ENCODE measurements at places on chromosomes 1 and 21.

GRCh38 chr1:199862047-199862446, 165.5 kb upstream of the NR5A2 start:
- no peak for DNase-seq

- no peak for DNase-seq
Observed at GRCh38 chr1:157831968-157832626, 9.5 kb downstream of the CD5L start.

GRCh38 chr1:82391712-82392111, 591.0 kb downstream of the ADGRL2 start:
- no peak for DNase-seq

GRCh38 chr1:92795166-92795565, 10.3 kb upstream of the EVI5 start:
- no peak for DNase-seq

DNA sequence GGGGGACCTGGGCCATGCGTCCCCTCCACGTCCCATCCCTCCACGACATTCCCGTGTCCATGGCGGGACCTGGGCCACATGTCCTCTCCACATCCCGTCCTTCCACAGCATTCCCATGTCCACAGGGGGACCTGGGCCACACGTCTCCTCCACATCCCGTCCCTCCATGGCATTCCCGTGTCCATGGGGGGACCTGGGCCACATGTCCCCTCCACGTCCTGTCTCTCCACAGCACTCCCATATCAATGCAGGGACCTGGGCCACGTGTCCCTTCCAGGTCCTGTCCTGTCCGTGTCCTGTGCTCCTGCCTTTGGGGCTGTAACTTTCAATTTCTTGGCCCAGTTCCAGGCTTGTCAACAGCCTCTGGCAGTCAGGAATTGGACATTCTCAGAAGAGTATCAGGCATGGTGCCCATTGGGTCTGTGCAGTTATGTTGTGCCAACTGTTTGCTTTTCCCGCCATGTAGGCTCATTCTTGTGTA, 47.1 kb downstream of the WNT9A start:
- no peak for DNase-seq

DNA sequence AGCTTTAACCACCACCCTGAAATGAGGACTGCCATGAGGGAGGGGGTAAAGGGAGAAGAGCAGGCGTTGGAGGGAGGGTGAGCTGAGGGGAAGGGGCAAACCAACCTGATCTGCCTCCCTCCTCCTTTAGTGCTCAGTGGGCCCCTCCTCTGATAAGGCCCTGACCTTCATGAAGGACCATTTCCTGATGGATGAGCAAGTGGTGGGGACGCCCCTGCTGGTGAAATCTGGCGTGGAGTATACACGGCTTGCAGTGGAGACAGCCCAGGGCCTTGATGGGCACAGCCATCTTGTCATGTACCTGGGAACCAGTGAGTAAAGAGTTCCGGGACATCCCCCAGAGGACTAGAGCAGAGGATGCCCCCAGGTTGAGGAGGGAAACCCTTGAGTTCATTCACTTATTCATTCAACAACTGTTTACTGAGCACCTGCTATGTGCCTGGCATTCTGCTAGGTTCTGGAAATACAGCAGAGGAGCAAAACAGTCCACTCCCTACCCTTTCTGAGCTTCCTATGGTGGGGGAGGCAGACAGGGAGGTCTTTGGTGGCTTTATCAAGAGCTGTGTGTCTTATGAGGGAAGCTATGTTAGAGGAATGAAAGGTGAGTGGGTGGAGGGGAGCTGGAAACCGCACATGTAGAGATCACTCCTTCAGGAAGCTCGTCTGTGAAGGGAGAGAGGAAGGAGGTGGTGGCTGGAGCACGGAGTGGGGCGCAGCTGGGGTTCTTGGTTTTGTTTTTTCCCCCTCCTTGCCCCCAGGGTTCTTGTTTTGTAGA, 19.5 kb downstream of the SEMA4A start:
- no peak for DNase-seq

DNA sequence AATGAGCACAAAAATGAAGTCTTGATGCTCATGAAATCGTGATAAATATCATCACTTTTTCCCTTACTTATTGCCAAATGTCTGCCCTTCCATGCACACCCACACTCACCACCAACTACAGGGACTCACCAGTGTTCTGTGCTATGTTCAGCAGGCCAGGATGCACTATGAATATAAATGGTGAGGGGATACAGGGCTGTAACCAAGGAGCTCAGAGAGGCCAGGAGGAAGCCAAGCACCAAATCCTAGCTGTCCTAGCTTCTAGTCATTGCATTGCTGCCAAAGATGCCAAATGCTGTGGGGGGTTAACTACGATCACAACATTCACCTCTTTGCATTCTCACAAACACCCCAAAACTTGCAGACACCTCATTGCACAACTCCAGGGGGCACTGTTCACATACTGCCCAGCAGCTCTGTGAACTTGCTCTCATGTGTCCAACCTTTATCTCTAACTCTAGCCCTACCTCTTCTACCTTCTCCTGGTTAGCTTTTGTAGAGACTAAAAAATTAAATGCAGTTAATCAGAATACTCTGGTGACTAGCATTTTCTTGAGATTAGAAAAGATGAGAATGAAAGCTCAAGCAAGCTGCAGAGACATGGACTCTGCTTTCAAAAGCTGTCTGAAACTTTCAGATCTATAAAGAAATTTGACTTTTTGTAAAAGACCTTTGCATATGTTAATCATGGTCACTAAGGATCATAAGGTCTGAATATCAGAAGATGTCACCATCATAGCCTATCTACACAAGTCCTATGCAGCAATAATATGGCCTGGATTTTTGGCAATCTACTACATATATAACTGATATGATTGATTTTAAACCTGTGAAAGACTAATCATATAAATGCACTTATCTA, 13.9 kb upstream of the KIF14 start:
- no peak for DNase-seq

GRCh38 chr1:197660389-197660788, 114.9 kb downstream of the DENND1B start:
- no peak for DNase-seq

DNA sequence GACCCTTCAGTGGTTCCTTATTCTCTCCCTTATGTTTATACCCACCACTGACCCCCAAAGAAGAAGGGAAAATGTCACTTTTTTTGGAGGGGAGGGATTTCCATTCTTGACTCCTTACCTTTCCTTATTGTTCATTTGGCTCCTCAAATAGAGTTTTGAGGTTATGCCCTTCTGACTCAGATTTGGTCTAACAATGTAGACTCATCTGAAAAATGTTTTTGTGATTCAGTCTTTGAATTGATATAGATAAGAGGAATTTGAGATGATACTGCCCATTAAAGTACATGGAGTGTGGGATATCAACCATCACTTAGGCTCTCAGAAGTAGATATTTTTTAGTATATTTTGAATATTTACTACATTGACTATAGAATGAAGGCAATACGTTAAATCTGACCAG, 16.1 kb downstream of the USP1 start:
- DNase-seq = no peak

DNA sequence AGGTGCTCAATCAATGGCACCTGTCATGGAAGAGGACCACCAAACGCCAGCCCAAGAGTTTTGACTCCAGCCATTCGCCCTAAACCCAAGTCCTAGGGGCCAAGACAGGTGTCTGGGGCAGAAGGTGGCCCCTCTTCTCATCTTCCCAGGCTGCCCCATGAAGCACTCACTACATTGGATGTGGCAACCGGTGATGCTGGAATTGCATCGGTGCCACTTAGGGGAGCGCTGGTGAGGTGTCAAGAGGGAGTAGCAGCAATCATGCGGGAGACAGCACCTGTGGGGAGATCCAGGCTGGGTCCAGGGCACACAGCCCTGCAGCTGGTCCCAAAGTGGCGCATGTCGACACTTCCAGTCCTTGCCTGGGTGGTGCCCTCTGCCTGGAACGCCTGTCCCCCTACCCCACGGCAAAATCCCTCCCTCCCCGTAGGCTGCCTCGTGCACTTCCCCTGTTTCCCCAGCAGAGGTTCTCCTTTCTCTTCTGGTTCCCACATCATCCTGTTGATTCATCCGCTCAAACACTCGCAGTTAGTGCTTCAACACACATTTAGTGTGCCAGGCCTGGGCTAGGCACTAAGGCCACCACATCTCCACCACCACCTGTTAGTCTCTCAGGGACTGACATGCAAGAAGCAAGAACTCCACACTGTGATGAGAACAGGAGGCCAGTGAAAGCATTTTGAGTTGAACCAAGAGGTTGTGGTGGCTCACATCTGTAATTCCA, 18.5 kb downstream of the PLA2G2D start:
- DNase-seq = peak; percentile 42

GRCh38 chr21:42784276-42784675, 95.1 kb downstream of the WDR4 start:
- DNase-seq = no peak

DNA sequence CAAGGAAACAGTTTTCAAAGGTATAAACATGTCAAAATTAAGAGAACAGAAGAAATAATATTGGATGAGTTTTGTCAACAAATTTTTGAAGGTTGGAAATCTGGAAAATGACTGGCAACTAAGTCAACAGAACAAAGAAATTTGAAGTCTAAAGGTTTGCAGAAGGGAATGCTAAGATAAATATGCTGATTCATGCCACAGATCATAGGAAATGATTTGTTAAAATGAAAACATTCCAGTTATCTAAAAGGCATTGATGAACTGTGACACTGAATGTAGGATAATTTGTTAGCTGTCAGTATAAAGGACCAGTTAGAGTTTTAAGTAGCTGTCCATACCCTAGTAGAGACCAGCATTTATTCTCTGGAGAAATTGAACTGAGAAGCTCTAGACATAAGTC, 157.9 kb upstream of the CHRM3 start:
- no peak for DNase-seq

DNA sequence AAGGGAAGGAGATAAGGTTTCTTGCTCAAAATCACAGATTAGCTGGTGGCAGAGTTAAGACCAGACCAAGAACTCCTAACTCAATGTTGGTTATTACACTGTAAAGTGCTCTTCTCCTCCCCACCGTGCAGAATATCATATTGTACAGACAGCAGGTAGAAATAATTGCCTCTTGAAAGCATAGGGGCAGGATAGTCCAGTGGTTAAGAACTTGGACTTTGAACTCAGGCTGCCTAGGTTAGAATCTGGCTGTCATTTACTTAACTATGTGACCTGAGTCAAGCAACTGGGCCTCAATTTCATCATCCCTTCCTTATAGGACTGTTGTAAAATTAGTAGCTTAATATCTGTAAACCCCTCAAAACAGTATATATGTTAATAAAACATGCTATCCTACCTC, 114.9 kb upstream of the HIVEP3 start:
- no peak for DNase-seq

- DNase-seq = no peak
Observed at GRCh38 chr1:116836099-116836498, 73.6 kb upstream of the PTGFRN start.

- DNase-seq = no peak
Observed at GRCh38 chr1:26844424-26845196, 18.1 kb downstream of the ZDHHC18 start.

GRCh38 chr1:103333141-103333540, 192.4 kb upstream of the RNPC3 start:
- no peak for DNase-seq

DNA sequence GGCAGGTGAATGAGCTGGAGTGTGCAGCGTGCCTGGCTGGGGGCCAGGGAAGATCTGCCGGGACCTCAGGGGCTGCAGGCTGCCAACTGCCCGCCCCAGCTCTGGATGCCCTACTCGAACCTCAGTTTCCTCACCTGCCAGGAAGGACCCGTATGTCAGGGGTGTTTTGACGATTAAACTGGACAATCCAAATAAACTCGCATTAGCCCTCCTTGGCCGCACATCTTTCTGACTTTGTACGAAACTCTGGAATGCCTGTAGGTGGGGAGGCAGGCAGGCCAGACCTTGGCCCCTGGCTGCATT, 8.3 kb upstream of the ZNF669 start:
- no peak for DNase-seq

DNA sequence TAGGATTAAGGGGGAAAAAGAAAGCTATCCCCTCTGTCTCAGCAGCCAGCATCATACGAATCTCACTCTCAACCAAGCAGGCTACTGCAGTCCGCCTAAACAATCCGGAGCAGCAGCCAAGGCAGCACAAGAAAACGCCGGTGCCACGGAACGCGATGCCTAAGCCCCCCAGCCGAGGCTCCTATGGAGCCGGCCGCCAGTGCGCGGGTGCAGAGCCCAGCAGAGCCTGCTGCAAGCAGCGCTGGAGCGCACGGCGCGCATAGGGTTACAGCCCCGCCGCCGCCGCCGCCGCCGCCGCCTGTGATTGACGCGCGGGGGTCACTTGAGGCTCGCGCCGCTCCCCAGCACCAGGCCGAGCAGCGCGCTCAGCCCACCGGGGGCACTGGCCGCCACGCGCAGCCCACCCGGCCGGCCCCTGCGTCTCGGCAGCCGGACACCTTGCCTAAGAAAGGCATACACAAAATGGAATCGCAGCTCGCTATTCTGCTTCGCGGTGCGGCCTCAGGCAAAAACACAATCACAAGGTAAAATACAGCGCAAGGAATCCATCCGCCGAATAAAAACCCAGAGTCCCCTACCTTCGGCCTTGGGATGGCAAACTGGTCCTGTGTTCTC, 780 bp downstream of the HIVEP3 start:
- peak; percentile 72 for DNase-seq

DNA sequence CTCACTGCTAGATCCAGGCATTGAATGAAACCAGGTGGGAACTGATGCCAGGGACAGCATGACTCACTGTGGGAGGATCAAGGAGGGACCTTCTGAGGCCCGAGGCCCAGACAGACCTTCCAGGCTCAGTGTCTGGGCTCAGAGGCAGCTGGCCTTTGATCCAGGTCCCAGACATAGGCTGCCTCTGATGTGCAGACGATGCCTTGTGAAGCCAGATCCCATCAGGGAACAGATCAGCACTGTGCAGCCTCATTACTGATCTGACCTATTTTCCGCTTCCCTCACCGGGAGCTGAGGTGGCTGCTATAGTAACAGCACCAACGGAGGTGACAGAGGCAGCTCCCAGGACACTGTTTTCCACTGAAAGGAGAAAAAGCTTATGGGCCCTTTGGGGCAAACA, 399.5 kb downstream of the MATN1 start:
- no peak for DNase-seq

DNA sequence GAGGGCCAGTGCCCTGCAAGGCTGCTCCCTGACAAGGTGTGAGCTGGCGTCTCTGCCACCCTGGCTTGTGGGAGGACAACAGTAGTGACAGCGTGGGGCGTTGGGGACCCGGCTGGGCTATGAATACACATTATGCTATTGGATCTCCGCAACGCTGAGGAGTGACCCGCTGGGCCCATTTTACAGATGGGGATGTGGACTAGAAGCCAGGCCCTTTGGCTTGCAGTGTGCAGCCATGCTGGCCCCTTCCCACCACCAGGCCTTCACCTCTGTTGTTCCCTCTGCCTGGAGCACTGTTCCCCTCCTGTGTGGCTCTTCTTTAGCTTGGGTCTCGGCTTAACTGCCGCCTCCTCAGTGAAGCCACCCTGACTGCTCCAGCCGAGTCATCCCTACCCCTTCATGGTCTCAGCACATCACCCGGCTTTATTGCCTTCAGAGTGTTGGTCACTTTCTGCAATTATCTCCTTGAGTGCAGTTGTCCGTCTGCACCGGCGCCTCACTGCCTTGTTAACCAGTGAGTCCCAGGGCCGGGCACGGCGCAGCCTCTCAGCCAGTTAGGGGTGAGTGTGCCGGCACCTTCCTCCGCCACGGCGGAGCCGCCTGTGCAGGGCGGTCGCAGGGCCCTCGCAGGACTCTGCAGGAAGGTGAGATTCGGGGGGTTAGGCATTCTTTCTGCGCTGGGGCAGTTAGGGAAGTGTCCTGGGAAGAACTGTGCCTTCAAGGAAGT, 84.4 kb upstream of the ACTL8 start:
- no peak for DNase-seq

GRCh38 chr1:169124459-169124858, 18.0 kb downstream of the ATP1B1 start:
- DNase-seq = no peak
